ENCODE measurements at places on chromosomes 2 and 18.

GRCh38 chr2:121919803-121920202, 164.4 kb downstream of the TSN start:
- no peak for DNase-seq

DNA sequence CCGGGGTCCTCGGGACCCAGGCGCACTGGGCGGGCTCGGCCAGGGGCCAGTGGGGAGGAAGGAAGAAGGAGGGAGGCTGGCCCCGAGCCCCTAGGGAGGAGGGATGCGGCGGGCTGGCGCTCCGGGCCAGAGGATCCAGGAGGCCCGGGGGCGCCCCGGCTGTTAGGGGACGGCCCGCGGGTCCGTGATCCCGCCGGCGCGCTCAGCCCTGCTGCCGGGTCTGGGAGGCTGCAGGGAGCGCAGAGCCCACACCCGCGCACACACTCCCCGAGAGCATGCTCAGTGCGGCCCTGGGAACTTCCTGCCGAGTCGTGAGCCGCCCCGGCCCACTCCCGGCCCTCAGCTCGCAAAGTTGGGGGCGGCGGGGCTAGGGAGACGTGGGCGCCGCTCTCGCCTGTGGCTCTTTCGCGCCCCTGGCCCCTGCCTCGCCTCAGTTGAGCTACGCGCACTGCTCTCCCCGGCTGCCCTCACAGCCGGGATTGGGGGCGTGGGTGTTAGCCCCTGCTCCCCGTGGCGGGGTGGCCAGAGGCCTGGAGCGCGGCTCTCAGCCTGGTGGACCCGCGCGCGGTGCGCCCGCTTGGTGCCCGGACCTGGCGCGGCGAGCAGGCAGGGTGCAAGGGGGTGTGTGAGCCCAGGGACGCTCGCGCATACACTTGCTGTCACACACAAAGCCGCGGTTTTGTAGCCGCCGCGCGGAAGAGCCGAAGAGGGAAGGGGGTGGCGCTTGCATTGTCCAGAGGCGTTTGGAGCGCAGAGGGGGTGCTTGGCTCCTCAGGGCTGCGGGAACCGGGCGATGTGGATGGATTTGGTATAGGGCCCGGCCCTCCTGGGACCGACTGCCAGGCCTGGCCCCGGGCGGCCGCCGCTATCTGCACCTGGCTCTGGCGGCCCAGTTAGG, 132.9 kb upstream of the MGAT5 start:
- peak; percentile 73 for DNase-seq

DNA sequence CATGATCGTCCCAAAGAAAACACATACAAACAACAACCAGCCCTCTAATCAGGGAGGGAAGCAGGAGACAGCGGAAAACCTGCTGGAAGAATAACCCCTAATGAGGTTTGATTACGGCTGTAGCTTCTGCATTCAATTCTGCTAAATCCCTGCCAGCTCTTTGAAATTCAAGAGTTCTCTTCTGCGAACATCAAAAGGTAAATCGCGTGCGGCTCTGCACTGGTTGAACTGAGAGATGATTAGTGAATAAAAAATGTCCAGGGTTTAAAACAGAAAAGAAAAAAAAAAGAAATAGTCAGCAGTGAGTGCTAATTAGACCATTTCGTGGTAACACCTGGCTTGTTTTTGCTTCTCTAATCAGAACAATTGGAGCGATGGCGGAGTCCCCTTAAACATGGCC, 153.0 kb upstream of the CAPN13 start:
- DNase-seq, result no peak

GRCh38 chr2:222919841-222920526, 59.1 kb downstream of the ACSL3 start:
- peak; percentile 91 for DNase-seq

DNA sequence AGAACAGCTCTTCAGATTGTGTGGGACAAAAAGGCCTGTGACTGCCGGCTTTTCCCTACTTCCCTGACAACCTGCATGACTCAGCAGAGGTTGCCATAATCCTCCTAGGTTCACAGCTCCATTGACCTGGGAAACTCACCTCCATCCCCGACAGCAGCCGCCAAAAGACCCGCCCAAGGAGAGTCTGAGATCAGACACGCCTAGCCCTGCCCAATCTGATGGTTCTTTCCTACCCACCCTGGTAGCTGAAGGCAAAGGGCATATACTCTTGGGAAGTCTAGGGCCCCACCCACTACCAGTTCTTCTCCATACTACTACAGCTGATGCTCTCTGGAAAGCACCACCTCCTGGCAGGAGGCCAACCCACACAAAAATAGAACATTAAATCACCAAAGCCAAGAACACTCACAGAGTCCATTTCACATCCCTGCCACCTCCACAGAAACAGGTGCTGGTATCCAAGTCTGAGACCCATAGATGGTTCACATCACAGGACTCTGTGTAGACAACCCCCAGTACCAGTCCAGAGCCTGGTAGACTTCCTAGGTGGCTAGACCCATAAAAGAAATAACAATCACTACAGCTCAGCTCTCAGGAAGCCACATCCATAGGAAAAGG, 140.6 kb downstream of the NETO1 start:
- no peak for DNase-seq

- peak; percentile 58 for DNase-seq
Observed at GRCh38 chr2:189363559-189363958, 77.7 kb upstream of the WDR75 start.

DNA sequence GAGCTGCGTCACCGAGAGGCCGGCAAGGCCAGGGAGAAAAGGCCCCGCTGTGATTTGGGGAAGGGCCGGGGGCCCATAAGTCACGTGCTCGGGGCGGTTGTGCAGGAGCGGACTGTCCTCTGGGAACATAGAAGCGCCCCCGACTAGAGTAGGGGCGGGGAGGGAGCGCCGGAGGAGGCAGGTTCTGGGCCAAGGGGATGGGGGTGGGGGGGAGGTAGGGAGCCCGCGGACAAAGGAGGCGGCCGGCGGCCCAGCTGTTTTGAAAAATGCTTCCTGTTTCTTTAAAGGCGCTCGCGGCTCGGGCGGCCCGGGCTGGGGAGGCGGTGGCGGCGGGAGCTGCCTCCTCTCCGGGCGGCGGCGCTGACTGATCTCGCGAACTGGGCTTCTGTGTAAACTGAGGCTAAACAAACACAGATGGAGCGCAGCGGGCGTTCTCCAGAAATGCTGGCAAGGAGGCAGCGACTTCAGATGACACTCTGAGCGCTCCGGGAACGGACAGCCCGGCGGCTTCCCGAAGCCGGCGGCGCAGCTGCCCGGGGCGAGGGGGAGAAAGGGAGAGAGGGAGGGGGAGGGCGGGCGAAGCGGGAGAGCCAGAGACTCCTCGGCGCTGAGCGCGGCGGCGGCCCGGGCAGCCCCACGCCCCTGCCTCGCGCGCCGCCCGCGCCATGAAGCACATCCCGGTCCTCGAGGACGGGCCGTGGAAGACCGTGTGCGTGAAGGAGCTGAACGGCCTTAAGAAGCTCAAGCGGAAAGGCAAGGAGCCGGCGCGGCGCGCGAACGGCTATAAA, at the start of gene ATOH8:
ATOH8 (plus strand) TSS at position 467 of the 788 bp plus-strand sequence; CDS start at position 666, 199 bp downstream.
- peak; percentile 62 for DNase-seq

GRCh38 chr2:224145751-224146355, 106.8 kb upstream of the SERPINE2 start:
- peak; percentile 78 for DNase-seq
